Lower leg skin (tissue), 4 donors: ENCODE measurements at places on chromosomes 5 and 9. TPM values are rescaled to one million over a fixed set of nuclear protein-coding genes. Genes with fewer than 3 reads are reported as not detected.

Gene PCDHGC4
- total RNA-seq: 2.8 TPM

Gene SLC4A9
- not detected for total RNA-seq

Gene POU5F2
- total RNA-seq: 0.59 TPM

Gene PSD2
- total RNA-seq: 0.15 TPM

Gene FBP2
- total RNA-seq: not detected
